ENCODE measurements at places on chromosomes 6 and 20.

DNA sequence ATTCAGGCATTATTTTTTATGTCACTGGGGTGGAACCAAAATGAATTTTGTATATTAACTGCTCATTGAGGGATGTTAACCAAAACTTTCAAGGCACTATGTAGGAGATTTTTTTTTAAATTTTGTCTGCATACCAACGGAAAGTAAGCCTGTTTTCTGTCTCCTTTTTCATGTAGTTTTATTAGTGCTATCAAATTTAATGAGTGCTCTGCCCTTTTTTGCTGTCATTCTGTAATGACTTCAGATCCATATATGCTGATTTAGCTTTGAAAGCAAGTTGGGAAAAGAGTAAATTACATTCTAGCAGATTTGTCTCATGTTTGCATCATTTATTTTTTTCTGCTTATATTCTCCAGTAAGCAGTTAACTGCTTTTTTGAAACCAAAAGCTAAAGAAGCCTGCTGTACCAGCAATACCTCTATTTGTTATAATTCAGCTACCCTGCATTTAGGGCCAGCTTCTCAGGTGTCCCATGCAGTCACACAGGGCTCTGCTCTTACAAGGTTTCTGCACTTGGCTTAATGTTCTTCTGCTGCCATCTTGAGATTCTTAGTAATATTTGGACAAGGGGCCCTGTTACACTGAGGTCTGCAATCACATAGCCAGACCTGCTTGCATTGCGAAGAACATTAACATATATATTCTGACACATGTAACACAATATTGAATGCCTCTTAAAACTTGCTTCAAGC lies 429.0 kb downstream of the UTRN start:
- no peak for DNase-seq

DNA sequence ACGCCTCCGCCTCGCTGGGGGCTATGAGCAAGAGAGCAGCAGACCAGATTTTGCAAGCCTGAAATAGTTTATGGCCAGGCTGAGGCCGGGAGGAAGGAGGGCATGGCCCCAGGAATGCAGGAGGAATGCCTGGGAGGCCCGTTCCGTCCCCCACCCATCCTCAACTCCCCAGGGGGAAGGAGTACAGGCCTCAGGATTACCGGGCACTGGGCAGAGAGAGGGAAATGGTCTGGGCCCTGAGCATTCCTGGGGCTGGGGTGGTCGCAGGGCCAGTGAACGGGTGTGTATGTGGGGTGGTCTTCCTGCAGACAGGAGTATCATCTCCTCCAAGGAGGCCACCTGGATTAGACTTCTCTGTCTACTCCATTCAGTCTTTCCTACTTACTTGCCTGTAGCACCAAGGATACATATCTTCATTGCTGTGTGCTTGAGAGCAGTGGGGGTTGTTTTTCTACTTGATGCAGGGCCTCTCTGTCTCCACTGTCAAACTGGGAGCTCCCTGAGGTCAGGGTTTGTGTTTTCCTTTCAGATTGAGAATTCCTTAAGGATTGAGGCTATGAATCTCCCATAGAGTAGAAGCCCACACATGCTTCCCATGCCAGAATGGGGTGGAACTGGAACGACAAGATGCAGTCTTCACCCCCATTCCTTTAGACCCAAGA lies 81.3 kb downstream of the VEGFA start:
- peak; percentile 93 for DNase-seq

DNA sequence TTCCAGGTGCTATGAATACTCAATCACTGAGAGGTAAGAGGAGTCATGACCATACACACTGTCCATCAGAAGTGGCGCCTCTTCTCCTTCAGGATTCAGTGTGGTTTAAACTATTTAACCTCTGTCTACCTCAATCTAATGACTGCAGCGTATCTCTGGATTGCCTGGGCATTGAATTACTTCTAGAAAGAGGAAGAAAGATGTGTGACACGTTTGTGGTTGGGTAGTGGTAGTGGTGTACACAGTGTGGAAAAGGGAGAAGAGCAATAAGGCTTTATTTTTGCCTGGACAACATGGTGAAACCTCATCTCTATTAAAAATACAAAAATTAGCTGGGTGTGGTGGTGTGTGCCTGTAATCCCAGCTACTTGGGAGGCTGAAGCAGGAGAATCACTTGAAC lies 38.0 kb upstream of the ECHDC1 start:
- no peak for DNase-seq

DNA sequence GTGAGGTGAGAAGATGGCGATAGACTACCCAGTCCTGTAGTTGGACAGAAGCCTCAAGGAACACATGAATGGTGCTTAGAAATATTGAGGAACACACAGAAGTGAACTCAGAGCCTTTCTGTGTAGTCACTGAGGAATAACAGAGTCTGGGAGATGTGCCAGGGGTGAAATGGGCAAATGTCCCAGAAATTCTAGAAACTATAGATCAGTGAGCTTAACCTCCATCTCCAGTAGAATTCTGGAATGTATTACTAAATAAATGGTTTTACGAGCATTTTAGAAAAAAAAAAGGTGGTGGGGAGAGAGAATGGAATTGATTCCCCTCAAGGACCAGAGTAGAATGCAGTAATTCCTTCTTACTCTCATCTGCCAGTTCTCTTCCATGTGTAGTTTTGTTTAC lies 380.0 kb downstream of the LMBRD1 start:
- DNase-seq, result peak; percentile 76

DNA sequence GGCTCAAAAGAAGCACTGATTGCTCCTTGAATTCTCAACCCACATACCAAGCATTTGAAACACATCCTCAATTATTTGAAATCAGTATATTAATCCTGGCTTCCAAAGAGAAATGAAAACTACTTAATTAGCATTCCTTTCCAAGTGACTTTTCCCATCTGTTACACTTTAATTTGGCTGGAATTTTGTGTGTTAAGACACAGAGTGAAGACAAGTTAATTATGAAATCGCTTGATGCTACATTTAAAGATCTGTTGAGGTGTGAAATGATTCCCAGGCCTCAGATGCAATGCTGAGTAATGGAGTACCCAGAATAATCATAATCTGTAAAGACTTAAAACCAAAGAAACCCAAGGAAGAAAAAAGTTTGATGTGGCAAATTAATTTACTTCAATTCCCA lies 241.4 kb downstream of the ADGB start:
- no peak for DNase-seq

- DNase-seq, result peak; percentile 70
Observed at GRCh38 chr6:87274660-87275274, 47.6 kb upstream of the SMIM8 start.

DNA sequence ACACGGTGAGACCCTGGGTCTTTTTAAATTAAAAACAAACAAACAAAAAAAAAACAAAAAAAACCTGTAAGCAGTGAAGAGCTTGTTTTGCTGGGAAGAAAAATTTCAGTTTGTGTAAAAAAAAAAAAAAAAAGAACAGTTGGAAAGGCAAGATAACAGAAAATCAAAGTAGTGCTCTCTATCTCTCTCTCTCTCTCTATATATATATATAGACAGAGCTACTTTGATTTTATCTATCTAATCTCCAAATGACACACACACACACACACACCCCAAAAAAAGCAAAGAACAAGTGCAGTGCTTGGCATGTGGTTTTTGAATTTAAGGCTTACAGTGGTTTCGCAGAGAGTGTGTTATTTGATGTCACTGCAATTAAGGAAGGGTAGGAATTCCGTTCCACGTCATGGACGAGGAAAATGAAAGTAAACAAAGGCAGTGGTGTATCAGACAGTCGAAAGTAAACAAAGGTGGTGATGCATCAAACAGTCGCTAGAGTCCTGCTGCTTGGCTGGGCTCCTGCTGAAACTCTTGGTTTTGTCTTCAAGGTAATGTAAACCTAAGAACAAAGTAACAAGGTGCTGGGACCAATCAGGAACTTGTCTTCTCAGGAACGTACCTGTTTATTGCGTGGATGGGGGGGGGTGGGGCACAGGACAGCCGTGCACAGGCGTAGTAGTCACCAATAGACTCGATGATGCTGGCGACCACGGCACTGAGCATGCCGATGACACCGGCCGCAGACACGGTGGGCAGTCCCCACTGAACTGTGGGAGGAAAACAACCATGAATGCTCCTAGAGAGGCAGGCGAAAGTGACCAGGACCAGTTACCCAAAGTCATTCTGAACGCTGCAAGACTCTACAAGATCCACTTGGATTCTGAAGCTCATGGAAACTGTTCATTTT lies 131.8 kb downstream of the SLC23A2 start:
- DNase-seq, result no peak

- no peak for DNase-seq
Observed at GRCh38 chr6:18265787-18266522, 1.6 kb upstream of the DEK start.

- DNase-seq, result no peak
Observed at GRCh38 chr6:15344831-15345230, 99.0 kb downstream of the JARID2 start.

DNA sequence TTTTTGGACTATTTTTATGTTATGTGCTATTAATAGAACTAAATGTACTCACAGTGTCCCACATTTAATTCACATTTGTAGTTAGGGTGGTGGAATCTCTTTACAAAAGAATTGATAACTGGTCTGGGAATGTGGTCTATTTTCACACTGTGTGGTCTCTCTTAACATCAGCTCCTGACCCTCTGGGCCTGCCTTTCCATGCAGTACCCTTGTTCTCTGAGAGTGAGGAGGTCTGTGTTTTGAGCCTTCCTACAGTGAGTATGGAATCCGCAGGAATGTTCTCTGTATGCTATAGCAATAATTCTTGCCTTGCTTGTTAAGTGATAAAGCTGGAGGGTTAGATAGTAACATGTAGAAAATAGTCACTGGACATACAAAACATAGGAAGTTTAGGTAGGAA lies 717.3 kb upstream of the POU3F2 start:
- no peak for DNase-seq

DNA sequence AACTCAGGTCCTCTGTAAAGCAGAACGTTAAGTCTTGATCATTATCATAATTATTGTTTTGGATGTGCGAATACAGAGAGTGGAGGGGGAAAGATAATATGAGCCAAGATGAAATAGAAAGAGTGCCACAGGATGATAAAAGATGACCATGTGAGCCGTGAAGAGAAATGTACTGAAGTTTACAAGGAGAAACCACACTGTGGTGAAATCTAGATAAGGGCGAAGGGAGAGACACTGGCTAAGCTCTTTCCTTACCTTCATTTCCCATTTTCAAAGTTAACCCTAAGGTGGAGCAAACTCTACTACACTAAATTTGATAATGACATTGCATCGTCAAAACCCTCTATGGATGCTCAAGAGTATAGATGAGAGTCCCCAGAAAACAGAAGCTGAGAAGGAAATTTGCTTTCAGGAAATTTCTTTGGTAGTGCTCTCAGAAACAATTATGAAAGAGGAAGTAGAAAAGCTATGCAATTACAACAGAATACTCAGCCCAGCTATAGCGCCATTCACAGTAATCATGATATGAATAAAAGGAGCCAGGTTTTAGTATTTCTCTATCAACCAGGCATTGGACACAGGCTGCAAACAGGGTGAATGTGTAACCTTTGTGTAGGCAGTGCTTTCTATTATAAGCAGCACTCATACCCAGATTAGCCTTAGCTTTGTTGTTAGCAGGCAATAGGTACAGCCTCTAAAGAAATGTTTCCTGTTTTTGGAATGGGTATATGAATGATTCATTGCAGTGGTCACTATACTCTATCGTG lies 1080.7 kb downstream of the GRIK2 start:
- no peak for DNase-seq

DNA sequence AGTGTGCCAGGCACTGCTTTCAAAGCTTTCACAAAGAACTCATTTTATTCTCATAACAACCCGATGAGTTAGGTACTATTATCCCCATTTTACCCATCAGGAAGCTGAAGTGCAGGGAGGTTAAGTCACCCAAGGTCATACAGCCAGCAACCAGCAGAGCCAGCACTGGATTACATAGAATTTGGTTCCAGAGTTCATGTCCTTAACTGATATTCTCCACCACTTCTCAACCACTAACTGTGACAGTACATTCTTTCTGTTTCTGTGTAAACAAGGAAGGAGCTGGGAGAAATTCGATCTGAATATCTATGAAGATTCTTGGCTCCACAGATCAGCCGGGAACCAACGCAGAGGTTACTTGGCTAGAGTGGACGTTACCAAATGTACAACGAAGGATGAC lies 98.0 kb downstream of the KIF16B start:
- no peak for DNase-seq

Measured in fibroblast of skin of abdomen (primary cell).